ENCODE measurements at places on chromosomes 5 and 9.

DNA sequence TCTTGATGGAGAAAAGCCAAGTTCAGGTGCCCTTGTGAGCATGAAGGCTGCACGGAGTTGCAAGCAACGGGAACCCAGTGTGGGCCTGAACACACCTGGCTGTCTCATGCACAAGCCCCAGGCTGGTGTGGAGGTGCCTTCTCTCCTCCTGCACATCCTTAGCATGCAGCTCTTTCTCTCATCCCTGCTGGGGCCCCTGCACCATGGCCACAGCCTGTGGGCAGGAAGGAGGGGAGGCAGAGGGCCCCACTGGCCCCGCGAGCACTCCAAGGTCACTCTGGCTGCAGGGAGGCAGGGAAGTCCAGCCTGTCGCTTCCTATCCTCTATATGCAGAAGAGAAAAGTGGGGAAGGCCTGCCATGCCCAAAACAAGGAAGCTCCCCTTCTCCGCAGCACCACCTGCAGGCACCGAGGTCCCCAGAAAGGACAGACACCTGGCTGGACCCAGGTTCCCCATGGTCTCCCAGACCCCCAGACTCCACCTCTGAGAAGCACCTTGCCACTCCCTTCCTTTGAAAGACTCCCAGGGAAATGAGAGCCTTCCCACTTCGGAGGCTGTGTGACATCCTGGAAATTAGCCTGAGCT, 18.6 kb downstream of the STKLD1 start:
- no peak for DNase-seq

- no peak for DNase-seq
Observed at GRCh38 chr5:118882666-118883065, 105.7 kb downstream of the DTWD2 start.

DNA sequence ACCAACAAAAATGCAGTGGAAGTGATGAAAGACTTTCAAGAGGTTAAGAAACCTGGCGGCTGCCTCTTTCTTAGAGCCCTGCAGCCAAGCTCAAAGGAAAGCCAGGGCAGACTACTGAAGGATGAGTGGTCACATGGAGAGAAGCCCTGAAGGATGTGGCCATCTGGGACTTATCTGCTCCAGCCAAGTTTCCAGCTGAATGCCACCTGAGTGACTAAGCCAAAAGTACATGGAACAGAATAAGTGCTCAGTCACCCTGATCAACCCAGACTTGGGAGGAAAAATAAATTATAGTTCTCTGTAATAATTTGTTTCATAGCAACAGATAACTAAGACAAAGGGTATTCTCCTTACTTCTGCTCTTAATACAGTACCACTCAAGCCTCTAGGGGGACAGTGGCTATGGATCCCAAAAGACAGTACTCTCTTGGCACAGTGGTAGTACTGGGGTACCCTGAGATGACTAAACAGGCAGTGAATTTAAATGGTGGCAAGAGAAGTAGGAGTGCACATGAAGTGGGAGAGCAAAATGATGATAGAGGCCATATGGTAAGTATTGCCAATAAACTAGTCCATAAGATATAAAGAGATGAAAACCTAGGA, 182.3 kb downstream of the ELAVL2 start:
- DNase-seq: no peak

- no peak for DNase-seq
Observed at GRCh38 chr5:55904152-55904551, 53.0 kb downstream of the IL31RA start.

GRCh38 chr9:30519166-30519565, 1865.3 kb upstream of the ACO1 start:
- no peak for DNase-seq

DNA sequence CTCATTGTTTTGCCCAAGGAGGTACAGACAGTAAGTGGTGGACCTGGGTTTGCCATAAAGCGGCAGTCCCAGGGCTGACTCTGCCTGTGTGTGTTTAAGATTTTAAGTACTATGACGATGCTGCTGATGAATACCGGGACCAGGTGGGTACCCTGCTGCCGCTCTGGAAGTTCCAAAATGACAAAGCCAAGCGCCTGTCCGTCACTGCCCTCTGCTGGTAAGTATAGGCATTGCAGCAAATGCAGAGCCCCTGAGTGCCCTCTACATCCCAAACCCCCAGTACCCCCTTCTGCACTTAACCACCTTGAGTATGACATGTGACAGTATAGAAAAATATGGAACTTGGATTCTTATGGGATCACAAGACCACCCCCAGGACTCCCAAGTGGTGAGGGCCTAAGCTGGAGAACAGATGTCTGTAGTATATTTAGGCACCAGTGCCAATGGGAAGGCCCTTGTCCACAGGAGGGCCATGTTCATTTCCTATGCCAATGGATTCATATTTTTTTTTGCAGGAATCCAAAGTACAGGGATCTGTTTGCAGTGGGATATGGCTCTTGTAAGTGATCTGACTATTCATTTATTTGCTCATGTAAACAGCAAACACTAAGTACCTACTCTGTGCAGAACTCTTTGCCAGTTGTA, 22.0 kb downstream of the ENHO start:
- peak; percentile 69 for DNase-seq

DNA sequence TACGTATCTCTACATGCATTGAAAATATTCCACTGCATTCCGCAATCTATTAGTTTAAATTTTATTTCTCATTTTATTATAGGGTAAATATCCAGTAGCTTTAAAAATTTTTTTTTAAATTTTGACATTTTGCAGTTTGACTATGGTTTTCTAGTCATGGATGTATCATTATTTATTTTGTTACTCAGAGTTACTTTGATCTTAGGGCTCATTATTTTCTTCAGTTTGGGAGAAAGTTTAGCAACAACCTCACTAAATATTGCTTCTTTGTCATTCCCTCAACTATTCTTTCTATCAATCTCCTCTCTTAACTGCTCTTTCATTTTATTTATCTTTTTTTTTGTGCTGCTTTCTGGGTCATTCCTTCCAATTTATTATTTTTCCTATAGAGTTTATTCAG, 100.5 kb upstream of the SLCO6A1 start:
- no peak for DNase-seq

- DNase-seq: no peak
Observed at GRCh38 chr5:95915999-95916686, 45.5 kb downstream of the ELL2 start.

DNA sequence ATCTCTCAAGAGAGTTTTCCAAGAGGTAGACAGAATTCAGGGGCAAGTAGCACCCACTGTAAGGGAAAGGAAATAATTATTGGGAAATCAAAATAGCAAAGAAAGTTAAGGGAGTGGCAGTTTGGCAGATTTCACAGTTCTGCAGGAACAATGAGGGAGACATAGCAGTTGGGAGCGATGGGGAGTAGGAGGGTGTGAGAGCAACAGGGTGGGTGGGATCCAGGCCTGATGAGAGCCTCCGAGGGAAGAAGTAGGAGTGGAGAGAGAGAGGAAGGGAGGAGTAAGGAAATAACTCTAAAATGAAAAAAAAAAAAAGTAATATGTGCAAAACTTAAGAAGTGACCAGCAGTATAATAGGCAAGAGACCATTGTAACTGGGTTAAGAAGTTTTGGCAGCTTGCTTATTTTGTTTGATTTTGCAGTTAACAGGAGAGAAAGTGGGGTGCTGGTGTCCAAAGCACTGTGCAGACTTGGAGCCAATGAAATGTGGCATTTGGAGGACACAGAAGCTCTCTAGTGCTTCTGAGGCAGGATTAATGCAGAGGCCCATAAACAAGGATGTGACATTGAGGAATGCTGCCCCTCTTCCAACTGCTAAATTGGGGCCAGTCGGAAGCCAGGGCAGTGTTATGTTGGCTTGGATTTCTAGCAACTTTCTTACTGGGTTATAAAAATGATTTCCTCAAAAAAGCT, 10.2 kb downstream of the TNFAIP8 start:
- DNase-seq: no peak

DNA sequence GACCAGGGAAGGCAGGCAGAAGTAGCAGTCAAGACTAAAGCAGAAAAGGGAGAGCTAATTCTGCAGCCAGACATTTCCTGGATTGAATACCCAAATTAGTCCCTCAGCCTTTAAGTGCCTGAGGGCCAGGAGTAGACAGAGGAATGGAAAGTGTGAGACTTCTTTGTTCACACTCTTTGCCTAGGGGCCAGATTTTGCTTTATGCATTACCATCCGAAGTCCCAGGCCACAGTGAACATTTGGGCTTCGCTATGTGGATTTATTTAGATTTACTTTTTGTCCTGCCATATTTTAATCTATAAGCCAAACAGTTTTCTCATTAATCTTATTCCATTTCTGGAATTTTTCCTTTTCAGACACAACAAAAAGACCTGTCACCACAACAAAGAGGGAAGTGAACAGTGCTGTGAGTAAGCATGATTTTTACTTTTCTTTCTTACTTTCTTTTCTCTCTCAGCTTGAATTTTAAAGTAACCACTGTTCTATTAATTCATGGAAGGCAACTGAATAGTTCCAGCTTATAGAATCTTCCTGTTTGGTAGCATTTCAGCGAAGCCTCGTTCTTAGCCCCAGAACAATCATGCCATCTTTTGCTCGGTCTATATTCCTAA, 52.6 kb downstream of the PDCD1LG2 start:
- peak; percentile 70 for DNase-seq

- DNase-seq: no peak
Observed at GRCh38 chr5:174239718-174240117, 194.2 kb downstream of the NSG2 start.

DNA sequence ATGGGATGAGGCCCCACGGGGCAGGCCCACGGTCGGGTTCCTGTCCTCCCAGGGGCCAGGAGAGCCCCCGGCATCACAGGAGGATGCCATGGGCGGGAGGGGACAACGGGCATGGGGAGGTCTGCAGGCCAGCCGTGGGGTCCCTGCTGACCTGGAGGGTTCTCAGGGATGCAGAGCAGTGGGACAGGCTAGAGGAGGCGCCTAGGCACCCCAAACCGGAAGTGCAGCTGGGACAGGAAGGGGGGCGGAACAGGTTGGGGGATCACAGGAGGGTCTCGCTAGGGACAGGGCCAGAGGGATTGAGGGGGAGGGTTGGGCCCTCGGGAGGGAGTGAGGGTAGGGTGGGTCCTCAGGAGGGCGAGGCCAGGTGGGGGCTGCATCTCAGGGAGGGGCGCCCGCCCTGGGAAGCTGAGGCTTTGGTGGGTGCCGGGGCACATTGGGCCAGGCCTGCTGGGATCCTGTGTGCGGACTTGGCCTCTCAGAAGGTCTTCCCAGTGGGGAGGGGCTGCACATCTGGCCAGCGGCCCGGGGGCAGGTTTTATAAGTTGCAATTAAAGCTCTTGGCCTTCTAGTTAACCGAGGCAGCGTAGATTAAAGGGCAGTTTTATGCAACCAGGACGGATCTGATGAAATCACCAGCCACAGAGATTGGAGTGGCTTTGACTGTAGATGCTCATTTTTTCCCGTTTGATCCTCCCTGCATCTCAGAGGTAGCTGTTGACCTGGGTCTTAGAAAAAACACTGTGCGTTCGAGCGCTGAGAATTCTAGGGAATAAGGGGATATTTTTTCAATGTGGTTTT, 20.1 kb downstream of the NKD2 start:
- no peak for DNase-seq

DNA sequence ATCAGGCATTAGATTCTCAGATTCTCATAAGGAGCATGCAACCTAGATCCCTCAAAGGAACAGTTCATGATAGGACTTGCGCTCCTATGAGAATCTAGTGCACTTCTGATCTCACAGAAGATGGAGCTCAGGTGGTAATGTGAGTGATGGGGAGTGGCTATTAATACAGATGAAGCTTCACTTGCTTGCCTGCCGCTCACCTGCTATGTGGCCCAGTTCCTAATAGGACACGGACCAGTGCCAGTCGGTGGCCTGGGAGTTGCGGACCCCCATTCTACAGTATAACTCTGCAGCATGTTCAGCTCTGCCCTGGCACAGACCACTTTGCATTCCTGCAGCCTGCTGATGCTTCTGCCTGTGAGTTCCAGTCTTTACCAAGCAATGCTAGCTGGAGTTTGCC, 581.3 kb upstream of the KLF4 start:
- no peak for DNase-seq
